Astrocyte (in vitro differentiated cells and primary cell): ENCODE measurements at places on chromosomes 5 and 9.

- no peak for DNase-seq
These were observed 1.3 kb downstream of the PTCH1 start for GRCh38 chr9:95515272-95516113.

GRCh38 chr5:138610415-138610917 lies 35.3 kb upstream of the HSPA9 start:
- no peak for DNase-seq

DNA sequence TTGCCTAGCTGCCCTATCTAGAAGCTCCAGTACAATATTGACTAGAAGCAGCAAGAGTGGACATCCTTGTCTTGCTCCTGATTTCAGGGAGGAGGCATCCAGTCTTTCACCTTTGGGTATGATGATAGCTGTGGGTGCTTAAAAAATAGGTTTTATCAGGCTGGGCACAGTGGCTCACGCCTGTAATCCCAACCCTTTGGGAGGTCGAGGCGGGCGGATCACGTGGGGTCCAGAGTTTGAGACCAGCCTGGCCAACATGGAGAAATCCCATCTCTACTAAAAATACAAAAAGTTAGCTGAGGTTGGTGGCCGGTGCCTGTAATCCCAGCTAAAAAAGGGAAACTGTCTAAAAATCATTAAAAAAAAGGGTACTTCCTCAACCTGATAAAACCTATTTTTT lies 2.0 kb upstream of the CAMSAP1 start:
- DNase-seq, result no peak

- DNase-seq, result no peak
These were observed 38.8 kb upstream of the ANKRD33B start for GRCh38 chr5:10525124-10525495.

DNA sequence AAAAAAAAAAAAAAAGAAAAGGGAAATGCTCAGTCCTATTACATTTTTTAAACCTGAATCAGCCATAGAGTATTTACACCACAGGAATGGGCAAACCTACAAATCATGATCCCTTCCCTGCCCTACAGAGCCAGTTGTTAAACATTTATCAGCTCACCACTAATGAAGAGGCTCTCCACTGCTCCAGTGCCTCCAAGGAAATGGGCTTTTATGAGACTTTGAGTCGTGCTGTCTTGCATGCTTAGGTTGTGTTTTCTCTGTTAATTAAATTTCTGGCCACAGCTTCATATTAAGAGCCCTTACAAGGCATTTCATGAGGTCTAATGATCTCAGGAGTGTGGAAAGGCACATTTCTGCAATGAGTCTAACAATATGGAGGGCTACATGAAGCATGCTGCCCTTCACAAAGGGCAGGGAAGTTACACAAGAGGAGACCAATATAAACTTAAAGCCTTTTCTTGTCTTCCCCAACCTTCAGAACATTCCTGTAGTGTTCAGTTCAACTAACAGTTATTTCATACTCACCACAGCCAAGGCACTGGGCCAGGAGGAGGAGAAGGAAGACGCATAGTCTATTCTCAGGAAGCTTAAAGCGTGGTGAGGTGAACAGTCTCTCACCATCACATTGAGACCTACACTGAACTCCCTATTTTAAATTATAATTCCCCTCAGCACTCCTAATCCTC lies 140.1 kb upstream of the ABCA1 start:
- peak; percentile 87 for DNase-seq
